ENCODE measurements at places on chromosomes 1 and 21. TPM values are rescaled to one million over a fixed set of nuclear protein-coding genes. Genes with fewer than 3 reads are reported as not detected.

- no peaks in the 10 kb centered on the region for H3K36me3 ChIP-seq
- no peaks in the 10 kb centered on the region for H3K27me3 ChIP-seq
- no peak overlapping the region for H3K4me3 ChIP-seq
- H3K27ac ChIP-seq: peak overlapping the region; percentile 85
Measured at GRCh38 chr1:153374071-153374470, 1.4 kb downstream of the S100A12 start.

Gene ZSCAN20
- total RNA-seq: 4.7 TPM

DNA sequence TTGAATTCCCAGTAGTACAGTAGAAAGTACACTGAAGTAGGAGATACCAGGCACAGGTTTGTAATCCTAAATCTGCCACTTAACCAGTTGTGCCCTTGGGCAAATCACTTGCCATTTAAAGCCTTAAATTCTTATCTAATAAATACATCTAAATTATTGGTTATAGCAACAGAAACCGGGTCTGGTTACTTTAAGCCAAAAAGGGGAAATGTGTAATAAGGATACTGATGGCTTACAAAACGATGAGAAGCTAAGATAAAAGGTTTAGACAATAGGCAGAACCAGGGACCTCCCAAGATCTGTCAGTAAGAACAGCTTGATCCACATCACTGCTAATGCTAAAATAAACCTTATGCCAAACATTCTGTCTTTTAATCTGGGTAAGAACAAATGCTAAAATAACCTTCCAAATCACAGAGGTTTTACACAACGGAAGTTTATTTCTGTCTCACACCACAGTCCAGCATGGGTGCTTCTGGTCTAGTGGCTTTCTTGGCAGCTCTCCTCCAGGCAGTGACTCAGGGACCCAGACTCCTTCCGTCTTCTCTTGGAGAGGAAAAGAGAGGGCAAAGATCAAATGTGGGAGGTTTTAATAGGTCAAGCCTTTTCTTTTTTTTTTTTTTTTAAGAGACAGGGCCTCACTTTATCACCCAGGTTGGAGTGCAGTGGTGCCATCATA, 16.5 kb upstream of the ZMYM1 start:
- no peak overlapping the region for H3K27ac ChIP-seq
- H3K36me3 ChIP-seq: no peaks in the 10 kb centered on the region
- H3K4me3 ChIP-seq: no peak overlapping the region
- H3K4me1 ChIP-seq: no peaks in the 10 kb centered on the region
- no peak for DNase-seq

GRCh38 chr1:247110627-247111258, 6.6 kb upstream of the ZNF669 start:
- peak overlapping the region; percentile 58 for H3K4me3 ChIP-seq
- peaks cover 13% of the 10 kb centered on the region for H3K4me1 ChIP-seq
- H3K27ac ChIP-seq: peak overlapping the region; percentile 71
- no peaks in the 10 kb centered on the region for H3K36me3 ChIP-seq

- DNase-seq: no peak
- H3K27me3 ChIP-seq: no peaks in the 10 kb centered on the region
- H3K4me3 ChIP-seq: no peak overlapping the region
- no peak overlapping the region for H3K27ac ChIP-seq
- no peaks in the 10 kb centered on the region for H3K4me1 ChIP-seq
- H3K36me3 ChIP-seq: peaks cover 74% of the 10 kb centered on the region
Measured at GRCh38 chr1:52474807-52475206, 70.4 kb downstream of the PRPF38A start.

Gene PAQR6
- 3.4 TPM for total RNA-seq

GRCh38 chr1:30822966-30823581, 65.5 kb upstream of the LAPTM5 start:
- DNase-seq: no peak
- no peaks in the 10 kb centered on the region for H3K36me3 ChIP-seq
- H3K4me1 ChIP-seq: peaks cover 14% of the 10 kb centered on the region
- H3K27ac ChIP-seq: peak overlapping the region; percentile 85
- peaks cover 88% of the 10 kb centered on the region for H3K27me3 ChIP-seq

Gene CYP4A22
- total RNA-seq: not detected

Gene C1orf185
- not detected for total RNA-seq

Gene SLC45A1
- 1.2 TPM for total RNA-seq

GRCh38 chr1:54653036-54653435, 11.4 kb downstream of the MROH7 start:
- no peaks in the 10 kb centered on the region for H3K27me3 ChIP-seq
- DNase-seq: no peak
- H3K4me1 ChIP-seq: no peaks in the 10 kb centered on the region
- no peak overlapping the region for H3K4me3 ChIP-seq

Gene TTC22
- 73.4 TPM for total RNA-seq

- no peak overlapping the region for H3K4me3 ChIP-seq
- DNase-seq: no peak
- H3K36me3 ChIP-seq: no peaks in the 10 kb centered on the region
- peaks cover 54% of the 10 kb centered on the region for H3K4me1 ChIP-seq
- no peaks in the 10 kb centered on the region for H3K27me3 ChIP-seq
Measured at GRCh38 chr1:47938520-47938919, 58.7 kb downstream of the TRABD2B start.

DNA sequence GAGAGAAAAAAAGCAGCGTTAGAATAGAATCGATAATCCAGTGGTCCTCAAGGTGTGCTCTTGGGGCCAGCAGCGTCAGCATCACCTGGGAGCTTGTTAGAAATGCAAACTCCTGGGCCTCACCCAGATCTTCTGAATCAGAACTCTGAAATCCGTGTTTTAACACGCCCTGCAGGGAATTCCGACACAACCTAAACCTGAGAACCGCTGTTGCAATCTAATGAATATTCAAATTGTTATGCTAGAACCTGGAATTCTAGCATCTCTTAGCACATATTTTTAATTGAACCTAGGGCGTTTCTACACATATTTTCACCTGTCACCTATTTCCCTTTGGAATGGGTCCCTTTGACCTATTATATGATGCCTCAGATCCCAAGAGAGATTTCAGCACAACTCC, 175.7 kb downstream of the PSMG1 start:
- H3K4me3 ChIP-seq: no peak overlapping the region
- peaks cover 45% of the 10 kb centered on the region for H3K4me1 ChIP-seq
- peak overlapping the region; percentile 79 for H3K27ac ChIP-seq
- no peaks in the 10 kb centered on the region for H3K36me3 ChIP-seq
- DNase-seq: no peak

All from esophagus squamous epithelium (tissue), 5 donors.